NCI-H524 (cell line): ENCODE measurements at places on chromosomes 5 and 9.
A peak's percentile ranks its signal among the peaks of the same experiment; 100 is the strongest.

DNA sequence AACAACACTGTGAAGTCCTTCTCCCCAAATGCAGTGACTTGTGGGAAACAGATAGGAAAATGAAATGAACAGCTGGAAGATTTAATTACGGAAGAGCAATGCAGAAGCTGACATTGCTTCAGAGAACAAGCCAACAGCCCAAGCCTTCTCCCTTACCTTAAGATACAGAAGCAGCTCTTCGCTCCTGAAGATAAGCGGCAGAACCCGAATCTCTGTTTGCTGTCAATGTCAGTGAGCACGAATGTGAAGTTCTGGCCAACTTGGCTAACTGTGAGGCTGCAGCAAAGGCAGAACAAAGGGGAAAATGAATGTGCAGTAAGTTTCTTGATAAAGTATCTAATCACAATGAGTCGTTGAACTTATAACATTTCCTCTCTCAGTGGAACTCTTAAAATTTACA, 172.4 kb downstream of the DENND1A start:
- no peak for DNase-seq

DNA sequence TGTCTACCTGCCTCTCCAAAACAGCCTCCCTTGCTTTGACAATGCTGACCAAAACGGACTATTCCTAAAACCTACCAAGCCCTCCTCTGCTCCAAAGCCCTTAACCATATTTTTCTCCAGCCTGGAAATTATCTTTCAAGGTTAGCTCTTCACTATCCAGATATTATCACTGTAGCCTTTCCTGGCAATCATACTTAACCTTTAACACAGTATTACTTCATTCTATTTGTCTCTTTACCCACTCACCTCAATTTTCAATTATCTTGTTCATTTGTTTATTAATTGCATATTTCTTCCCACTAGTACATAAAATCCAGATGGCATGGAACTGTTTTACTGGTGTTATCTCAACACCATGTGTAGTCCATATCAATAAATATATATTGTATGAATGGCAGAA, 7.5 kb downstream of the SLCO4C1 start:
- DNase-seq: no peak

GRCh38 chr5:111574311-111574710, 62.0 kb upstream of the STARD4 start:
- no peak for DNase-seq

DNA sequence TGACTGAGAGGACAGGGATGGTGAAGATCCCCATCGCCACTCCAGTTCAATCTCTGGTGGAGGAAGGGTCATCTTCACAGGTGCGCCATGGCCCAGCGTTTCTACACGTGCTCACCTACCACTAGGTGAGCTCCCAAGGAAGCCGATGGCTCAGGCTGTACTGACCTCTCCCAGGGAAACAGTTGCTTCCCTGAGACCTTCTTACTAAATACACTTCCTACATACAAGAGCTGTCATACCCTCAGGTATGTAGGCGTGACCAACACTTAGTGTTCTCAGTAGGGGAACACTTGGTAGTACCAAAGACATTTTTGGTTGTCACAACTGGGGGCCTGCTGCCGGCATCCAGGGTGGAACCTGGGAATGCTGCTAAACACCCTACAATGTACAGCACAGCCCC, 75.2 kb downstream of the TENT4A start:
- DNase-seq: no peak

DNA sequence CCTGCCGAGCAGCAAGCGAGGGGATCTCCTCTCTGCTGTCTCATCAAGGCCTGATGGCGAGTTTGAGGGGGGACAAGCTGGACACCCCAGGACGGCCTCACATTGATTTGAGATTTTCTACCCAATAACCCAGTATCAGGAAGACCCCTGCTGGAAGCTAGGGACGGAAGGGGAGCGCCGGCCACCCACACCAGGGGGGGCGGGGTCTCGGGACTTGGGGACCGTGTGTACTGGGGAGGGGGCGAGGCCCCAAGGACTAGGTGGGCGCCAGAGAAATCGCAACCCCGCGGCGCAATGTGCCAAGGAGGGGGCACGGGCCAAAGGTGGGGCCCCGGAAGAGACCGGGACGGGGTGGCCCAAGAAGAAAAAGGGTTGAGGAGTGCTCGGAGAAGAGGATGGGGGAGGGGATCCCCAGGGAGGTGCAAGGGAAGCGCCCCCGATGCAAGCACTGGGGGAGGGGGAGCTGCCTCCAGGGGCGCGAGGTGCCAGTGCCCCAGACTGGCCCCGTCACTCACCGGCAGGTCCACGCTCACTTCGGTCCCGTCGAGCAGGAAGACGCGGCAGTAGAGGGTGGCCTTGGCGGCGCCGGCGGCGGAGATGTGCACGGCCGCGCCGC, 1.1 kb downstream of the EPB41L4B start:
- no peak for DNase-seq

DNA sequence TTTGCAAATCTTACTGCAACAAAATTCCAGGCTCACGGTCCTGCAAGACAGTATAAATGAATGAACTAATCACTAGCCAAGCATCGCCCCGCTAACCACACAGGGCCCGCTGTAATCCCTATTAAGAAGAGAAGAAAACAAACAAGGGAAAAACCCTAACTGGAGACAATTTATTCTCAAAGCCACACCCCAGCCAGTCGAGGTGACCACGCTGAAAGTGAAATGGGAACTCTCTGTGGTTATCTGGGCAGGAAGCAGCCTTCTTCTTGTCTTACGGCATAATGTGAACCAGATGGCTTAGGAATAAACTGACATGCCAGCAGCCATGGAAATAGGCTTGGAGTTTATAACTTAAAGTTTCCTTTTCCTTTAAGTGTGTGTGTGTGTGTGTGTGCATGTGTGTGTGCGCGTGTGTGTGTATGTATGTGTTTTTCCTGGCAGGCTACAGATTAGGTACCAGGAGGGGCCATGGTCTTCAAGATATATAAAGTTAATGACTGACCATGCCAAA, 120.2 kb downstream of the SEMA6A start:
- DNase-seq: no peak

- DNase-seq: no peak
These were observed 114.3 kb upstream of the BOD1 start for GRCh38 chr5:173730632-173731298.

- no peak for DNase-seq
These were observed 38.8 kb downstream of the PTCD2 start for GRCh38 chr5:72358925-72359324.

DNA sequence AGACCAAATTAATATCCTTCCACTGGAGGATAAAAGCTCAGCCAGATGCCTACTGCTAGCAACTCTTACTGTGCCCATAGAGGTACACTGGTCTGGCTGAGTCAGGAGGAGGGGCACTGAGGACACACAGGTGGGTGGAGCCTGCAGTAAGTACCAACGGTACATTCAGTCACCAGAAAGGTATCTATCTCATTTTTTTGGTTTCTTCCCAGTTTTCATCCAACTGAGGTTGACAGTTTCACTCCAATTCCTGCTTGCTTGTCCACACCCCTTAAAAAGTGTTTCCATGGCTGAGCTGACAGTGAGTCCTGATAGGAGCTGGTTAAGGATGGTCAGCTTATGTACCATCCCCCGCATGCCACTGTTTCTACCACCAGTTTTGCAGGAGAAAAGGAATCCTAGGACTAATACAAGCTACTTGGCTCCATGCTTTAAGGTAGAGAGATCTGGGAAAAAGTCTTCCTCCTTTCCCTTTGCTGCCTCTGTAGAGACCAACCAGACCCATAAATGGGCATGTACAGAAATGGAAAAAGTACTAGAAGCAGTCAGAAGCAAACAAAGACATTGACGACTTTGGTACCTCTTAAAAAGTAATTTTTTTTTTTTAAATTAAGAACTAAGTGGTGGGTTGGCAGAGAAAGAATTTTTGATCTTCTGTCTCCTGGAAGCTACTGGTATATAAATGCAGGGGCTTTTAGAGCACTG, 3.2 kb downstream of the ELL2 start:
- DNase-seq: no peak

GRCh38 chr5:151158287-151158661, 695 bp upstream of the ANXA6 start:
- peak; percentile 33 for DNase-seq

DNA sequence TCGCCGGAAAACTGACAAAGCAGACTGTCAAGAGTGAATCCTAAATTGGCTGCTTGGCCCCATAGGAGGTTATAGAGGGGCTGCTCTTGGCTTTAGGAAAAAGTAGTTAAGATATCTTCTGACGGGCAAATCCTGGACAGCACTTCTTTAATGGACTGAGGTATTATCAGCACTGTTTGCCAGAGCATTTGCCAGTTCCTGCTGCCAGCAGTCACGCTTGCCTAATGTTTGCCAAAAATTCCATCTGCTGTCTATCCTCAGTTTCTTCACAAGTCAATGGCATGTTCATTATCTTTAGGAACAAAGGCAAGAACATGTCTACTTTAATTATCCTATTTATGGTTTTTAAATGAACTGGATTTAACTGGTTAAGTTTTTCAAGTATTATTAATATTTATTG, 25.8 kb upstream of the SREK1 start:
- no peak for DNase-seq

DNA sequence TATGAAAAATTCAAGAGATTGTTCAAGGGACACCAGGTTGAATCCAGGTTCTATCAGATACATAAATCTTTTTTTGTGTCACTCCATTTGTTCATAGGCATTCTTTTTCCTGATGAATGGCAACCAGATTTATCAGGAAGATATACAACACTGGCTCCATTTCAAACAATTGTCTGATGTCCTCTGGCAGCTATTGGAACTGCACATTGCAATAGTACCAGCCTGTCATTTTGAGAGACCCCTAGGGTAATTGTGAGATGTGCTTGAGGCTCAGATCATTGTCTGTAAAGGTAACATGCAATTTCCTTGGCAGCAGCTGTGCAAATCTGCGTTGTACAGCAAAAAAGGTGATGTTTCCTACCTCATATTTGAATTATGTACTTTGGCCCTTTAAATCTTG, 25.9 kb downstream of the KCTD16 start:
- no peak for DNase-seq

GRCh38 chr9:129866394-129867135, 31.3 kb downstream of the USP20 start:
- no peak for DNase-seq

GRCh38 chr5:151637676-151638075, 46.5 kb upstream of the FAT2 start:
- DNase-seq: no peak

DNA sequence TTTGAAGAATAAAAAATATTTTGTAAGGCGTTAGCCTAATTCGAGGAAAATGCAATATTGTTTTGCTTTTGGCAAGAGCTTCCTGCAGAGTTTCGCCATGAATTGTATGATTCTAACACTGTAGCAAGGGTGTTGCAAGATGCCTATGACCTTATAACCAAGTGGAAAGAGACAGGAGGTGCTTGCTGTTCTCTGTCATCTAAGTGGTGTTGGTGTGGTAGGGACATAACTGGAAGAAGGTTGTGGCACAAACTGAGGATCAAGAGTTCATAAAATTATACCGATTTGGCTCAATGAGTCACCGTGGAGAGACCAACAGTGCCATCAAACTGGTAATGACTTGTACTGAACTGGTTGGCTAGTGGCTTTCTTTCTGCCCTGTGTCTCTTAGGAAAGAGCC, 6.3 kb downstream of the STC2 start:
- no peak for DNase-seq

DNA sequence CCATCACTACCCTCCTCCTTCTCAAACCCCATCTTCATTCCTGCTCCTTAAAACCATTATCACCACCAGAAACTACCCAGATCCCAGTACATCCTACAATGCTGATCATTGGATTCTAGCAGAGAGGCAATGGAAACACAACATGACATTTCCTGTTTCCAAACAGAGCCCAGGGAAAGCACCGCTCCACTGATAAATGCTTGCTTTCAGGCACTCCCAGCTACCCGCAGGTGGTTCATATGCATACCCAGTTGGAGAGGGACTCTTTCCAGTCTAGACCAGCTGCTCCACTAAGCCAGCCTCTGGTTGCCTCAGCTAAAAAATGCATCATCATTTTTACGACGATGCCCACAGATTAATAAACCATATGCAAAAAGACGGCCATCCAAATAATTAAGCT, 39.2 kb upstream of the ACO1 start:
- no peak for DNase-seq

DNA sequence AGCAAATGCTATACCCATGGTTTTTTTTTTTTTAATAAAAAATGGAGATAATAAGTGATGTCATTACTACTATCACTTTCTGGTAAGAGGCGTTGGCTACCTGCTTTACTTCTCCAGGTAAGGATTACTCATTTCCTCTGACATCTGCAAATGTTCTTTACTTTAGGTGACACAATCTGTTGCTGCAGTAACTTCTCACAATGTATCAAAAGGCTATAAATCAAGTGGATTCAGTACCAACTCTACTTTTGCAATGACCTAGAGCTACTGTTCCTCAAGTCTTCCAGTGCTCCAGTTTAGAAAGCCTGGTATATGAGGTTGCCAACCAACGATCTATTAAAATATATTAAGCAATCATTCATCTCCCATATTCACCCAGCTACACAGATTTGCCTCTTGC, 129.1 kb downstream of the PLK2 start:
- DNase-seq: no peak
